Stimulated activated CD4-positive, alpha-beta T cell treated with anti-CD3 and anti-CD28 coated beads, Interleukin-2, amount 100 ng/mL, for 48 hours (primary cell): ENCODE measurements at places on chromosomes 5 and 9.

- DNase-seq, result no peak
These were observed at the start of gene TUSC1 for GRCh38 chr9:25678147-25678666. TUSC1 (minus strand) TSS chr9:25678444; CDS start chr9:25678312, 132 bp downstream.

DNA sequence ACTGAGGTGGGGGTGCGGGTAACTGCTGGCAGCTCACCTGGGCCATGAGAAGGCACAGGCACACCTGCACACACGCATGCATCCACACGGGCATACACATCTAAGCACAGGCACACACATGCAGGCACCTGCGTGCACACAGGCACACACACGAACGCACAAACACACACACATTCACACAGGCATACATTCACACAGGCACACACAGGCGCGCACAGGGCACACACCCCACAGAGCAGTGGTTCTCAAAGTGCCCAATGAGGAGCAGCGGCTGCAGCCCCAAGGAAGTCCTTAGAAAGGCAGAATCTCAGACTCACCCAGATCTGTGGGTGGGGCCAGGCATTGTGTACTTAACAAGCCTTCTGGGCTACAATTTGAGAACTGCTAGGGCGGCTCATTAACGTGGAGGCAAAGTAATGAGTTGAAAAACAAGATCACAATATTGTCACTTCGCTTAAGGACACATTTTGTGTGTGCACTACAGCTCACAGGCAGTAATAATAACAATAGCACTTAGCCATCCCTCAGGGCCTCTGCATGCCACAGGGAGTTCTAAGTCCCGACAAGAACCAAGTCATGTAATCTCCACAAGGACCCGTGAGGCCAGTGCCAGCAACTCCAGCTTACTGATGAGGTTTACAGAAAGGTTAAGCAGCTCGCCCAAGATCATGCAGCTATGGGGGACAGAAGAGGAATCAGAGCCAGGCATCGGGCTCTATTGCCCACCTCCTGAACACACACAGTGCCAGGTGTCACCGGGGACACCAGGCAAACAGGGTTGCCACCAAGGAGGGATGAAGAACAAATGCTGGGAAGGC, 91.6 kb downstream of the ROR2 start:
- no peak for DNase-seq

- DNase-seq, result no peak
These were observed 1225.2 kb downstream of the PTPRD start for GRCh38 chr9:9387511-9388115.

DNA sequence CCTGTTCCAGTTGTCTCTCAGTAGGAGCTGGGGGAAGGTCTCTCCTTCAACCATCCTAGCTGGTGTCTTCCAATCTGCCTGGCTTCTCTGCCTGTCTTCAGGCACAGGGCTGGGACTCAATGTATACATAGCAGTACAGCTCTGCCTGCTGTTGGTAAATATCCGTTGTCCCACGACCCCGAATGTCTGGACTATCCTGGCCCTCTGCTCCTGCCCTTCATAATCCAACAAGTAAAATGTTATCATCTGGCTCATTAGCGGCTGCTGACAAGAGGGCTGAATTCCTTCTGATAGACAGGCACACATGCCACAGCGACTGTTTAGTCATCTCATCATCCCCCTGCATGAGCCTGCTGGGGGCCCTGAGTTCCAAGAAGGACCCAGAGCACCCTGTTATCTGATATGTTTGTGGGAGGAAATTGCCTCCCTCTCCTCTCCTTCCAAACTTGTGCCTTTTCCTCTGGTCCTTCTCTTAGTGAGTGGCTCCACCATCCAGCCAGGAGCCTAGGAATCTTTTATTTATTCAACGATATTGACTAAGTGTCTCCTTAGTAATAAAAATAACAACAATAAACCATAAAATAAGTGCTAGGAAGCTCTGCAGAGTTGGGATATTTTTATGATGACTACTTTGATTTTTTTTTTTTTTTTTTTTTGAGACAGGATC, 29.5 kb upstream of the TGFBR1 start:
- DNase-seq, result no peak

DNA sequence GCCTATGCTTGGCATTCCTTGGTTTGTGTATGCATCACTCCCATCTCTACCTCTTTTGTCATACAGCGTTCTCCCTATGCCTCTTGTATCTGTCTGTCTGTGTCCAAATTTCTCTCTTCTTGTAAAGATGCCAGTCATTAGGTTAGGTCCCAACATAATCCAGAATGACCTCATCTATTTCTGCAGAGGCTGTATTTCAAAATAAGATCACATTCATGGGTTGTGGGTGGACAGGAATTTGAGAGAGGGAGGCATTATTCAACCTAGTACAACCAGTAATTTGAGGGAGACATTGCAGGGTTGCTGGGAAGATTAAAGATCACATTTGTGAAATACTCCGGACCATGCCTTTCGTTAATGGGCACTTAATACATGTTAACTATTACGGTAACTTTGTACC, 155.0 kb downstream of the MAN2A1 start:
- no peak for DNase-seq

GRCh38 chr9:92717201-92718085, 47.2 kb downstream of the BICD2 start:
- DNase-seq, result no peak

GRCh38 chr9:83509402-83509801, 28.8 kb downstream of the FRMD3 start:
- DNase-seq, result no peak

DNA sequence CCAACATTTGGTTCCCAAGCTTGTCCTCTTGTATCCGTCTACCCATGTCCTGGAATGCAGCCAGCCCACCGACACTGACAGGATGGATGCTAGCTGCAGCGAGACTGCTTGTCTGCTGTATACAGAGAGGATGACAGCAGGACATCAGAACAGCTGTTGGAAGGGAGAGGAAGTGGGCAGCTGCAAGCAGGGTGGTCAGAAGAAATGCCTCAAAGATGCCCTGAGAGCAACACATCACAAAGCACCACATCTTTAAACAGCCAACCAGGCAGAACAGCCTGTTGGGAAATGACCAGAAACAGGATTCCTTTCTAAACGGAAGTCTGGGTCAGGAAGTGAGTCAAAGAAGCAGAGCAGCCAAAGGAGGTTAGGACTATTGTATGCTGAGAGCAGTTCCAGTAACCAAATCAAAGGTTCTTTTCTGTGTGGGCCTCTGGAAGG, 219.1 kb downstream of the NDUFS4 start:
- DNase-seq, result no peak

GRCh38 chr5:99035942-99036341, 107.1 kb upstream of the CHD1 start:
- DNase-seq, result no peak

GRCh38 chr9:2645569-2645968, 24.0 kb downstream of the VLDLR start:
- no peak for DNase-seq

GRCh38 chr9:4080921-4081895, 218.7 kb downstream of the GLIS3 start:
- DNase-seq, result no peak

GRCh38 chr5:68793074-68793473, 300.7 kb upstream of the SLC30A5 start:
- no peak for DNase-seq

DNA sequence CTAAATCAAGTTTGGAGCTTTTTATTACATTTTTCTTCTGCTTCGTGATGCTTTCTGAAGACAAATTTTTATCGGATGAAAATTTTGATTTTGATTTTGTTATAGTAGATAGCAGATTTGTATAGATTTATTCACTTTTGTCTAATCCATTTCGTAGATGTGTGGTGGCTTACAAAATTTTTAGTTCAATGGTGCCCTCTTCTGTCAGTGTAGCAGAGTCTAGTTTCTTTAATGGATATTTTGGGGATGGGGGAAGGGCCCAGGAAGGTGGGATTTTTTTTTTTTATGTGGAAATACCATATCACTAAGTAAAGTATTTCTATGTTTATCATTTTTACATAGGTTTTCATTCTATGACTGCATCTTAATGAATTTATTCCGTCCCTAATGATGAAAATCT, 259.9 kb upstream of the TARS1 start:
- DNase-seq, result no peak

- DNase-seq, result no peak
These were observed 100.3 kb downstream of the FBXW11 start for GRCh38 chr5:171906066-171906570.

DNA sequence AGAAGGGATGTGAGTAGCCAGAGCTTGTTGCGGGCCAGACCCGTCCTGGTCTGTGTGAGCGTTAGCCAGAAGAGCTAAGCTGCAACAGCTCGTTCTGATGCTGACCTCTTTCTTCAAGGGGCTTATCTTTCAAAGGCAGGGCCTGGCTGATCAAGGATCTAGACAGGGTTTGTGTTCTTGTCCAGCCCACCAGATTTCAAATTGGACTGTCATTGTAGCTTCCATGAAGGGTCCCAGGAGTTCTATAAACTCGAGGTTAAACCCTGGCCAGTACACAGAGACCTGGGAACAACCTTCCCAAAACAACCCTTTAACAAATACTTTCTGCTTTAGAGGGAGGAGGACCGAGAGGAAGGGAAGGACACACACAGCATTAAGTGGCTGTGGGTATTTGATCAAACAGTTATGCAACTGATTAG, 153.0 kb upstream of the TUT7 start:
- DNase-seq, result no peak
